ENCODE measurements at places on chromosomes 5 and 9.

- DNase-seq = no peak
Measured at GRCh38 chr5:393846-394275, 49.1 kb upstream of the EXOC3 start.

DNA sequence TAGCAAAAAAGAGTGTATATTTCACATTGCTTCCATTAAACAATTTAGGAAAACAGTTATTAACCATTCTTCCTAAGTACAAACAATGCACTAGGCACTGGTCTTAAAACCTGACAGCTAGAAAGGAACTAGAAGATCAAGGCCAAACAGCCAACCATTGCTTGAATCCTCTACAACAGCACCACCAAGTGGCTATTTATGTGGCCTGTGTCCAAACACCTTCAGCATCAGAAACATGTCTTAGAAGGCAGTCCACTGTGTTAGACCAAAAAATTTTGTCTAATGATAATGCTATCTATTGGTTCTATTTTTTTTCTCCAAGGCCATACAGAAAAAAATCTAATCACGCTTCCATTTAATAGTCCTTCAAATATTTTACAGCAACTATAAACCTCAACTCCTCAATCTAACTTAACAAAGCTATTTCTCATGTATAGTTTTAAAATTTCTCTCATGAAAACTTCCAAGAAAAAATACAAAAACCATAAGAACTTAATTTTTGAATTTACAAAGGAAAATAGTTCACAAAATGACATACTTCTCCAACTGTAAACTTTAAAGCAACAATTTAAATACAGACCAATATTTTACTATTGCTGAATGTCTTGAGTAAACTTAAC is 36.1 kb downstream of the CAAP1 start:
- DNase-seq = no peak

DNA sequence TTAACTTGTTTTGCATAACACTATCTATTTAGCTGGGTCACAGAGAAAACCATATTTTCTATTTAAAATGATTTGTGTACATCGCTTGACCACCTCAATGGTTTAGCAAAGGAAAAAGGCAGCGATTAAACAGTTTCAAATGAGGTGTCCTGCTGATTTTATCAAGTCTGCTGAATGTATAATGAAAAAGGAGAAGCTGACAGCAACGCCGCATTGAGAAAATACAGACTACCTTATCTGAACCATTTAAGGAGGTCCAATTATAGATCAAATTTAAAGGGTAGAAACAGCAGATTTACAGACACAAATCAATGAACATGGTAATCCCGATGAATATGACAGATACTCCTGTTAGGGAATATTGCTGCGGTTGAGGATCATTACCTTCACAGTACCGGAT is 29.6 kb downstream of the PSMB7 start:
- no peak for DNase-seq

DNA sequence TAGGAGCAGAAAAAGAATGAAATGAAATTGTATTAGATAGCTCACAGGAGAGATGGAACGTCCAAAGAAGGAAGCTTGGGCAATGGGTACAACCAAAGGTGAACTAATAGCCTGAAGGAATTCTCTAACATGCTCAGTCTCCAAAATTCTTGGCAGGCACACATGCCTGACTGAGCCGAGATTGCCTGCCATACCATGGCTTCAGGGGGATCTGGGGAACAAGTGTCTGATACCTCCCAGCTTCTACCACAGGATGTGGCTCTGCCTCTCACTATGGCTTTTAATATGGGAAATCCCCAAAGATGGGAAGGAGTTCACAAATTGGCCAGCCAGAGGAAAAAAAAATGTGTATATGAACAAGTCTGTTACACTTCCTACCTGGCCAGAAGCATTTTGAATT is 3.6 kb upstream of the PALM2AKAP2 start:
- DNase-seq = no peak

- no peak for DNase-seq
Measured at GRCh38 chr5:548256-548655, 24.0 kb upstream of the SLC9A3 start.

DNA sequence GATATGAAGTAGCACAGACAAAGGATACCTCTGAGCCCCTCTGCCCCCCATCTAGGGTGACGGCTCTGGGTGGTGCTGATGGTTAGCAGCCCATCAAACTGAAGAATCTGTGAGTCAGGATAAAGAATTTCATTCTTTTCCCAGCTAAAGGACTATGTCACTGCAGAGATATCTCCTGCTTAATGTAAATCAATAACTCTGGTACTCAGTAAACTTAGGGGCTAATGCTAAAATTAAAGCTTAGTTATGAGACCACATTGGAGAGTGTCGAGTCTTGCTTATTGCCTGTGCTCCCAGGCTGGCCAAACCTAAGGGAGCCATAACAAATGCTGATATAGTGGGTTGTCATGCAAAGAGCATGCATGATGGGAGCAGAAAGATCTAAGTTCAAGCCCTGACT is 25.6 kb upstream of the ACTBL2 start:
- DNase-seq = no peak
